ENCODE measurements at places on chromosomes 7 and 10.

DNA sequence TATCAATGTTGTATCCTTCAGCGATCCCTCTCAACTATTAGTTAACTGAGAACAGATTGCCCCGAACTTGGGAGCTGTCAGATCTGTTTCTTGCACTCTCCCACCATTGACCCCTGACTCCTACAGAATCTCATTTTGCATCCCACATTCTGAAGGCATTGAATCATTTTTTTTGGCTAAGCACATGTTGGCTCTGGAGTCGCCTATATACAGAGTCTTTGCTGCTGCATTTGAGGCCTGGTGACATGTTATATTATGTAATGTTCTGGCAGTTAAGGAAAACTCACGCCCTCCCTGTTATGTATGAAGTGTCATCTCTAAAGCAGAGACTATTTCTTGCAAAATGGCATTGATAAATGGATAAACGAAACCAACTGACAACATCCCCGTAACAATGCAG is 159.2 kb upstream of the ITGB1 start:
- no peak for DNase-seq

DNA sequence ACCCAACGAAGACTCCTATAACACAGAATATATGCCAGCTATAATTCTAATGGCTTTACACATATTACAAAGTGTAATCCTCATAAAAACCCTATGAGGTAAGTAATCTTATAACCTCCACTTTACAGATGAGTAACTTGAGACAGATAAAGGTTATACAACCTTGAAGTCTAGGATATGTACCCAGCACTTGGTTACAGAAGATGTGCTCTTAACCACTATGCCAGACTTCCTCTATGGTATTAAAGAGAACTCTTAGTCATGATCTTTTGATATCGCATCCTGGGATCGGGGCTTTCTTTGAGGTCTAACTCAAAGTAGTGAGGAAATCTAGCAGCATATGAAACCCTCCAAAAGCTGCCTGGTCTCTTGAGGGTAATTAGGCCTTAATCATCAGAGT is 319.2 kb upstream of the LRRN3 start:
- no peak for DNase-seq

- DNase-seq, result no peak
Observed at GRCh38 chr7:30688718-30689221, 6.5 kb upstream of the CRHR2 start.

DNA sequence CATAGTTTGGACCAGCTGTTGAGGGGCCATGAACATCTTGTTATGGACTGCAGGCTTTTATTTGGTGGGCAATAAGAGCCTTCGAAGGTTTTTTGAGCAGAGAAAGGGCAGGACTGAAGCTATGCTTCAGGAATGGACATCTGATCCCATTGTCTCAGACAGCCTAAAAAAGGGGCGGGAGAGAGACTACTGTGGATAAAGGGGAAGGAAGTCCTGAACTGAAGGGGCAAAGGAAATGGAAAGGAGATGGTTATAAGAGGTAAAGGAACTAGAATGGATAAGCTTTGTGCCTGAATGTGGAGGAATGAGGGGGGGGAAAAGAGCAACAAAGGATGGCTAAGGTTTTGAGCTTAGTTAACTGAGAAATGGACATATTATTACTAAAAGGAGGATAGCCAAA is 172.5 kb downstream of the SKAP2 start:
- DNase-seq, result no peak

- no peak for DNase-seq
Observed at GRCh38 chr10:96935810-96936209, 103.7 kb downstream of the LCOR start.

- DNase-seq, result no peak
Observed at GRCh38 chr10:25026463-25026862, 10.1 kb downstream of the THNSL1 start.

GRCh38 chr10:19922236-19922963 is 106.2 kb downstream of the PLXDC2 start:
- DNase-seq, result no peak

Data from activated CD4-positive, alpha-beta T cell treated with anti-CD3 and anti-CD28 coated beads, Interleukin-2, amount 50 U/mL, for 1 hour (primary cell).